ENCODE measurements at places on chromosomes 6 and 20.

- DNase-seq = no peak
Measured at GRCh38 chr6:106750946-106751345, 121.6 kb downstream of the QRSL1 start.

DNA sequence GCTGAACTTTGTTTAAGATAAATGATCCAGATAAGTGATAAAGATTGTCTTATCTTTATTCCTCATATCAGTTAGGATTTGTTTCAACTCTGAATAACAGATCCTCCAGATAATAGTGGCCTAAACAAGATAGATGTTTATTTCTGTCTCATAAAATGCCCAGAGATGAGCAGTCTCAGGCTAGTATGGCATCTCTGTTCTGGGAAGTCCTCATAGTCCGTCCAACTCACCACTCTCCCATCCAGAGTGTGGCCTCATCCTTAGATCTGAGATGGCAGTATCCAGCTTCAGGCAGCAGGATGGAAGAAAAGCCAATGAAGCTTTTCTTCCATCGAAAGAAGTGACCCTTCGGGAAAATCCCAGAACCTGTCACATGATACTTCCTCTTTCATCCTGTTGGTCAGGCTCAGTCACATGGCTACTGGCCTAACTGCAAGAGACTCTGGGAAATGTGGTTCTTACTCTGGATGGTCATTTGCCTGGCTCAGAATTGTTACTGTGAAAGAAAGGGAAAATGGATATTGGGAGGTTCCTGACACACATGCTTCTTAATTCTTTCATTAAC lies 29.4 kb upstream of the TAGAP start:
- no peak for DNase-seq

DNA sequence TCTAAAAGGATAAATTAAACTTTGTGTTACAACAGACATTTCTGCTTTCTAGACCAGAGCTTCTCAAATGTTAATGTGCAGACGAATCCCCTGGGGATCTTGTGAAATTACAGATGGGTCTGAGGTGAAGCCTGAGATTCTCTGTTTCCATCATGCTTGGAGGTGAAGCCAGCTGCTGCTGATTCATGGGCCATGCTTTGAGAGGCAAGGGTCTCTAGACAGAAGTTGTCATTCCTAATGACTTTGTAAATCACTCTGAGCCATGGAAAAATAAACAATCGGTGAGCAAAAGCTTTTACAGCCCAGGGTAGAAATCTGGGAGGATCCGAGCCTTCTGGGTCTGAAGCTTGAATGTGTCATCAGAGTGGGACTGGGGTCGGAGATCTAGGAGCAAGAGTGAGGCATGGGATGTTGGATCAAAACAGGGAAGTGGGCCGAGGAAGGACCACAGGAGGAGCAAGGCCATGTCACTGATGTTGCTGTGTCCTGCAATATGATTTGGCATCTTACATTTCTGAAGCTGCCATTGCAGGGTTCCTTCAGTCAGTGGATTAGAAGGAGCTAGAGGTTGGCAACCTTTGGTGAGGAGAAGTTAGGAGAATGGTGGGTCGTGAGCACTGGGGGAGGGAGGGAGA lies 77.3 kb downstream of the TRMT11 start:
- DNase-seq = no peak

- DNase-seq = no peak
Measured at GRCh38 chr6:167208819-167209576, 51.2 kb upstream of the GPR31 start.

- DNase-seq = no peak
Measured at GRCh38 chr20:4546786-4547185, 174.9 kb upstream of the PRND start.

GRCh38 chr6:158158123-158158522 lies 9.9 kb downstream of the SERAC1 start:
- no peak for DNase-seq

DNA sequence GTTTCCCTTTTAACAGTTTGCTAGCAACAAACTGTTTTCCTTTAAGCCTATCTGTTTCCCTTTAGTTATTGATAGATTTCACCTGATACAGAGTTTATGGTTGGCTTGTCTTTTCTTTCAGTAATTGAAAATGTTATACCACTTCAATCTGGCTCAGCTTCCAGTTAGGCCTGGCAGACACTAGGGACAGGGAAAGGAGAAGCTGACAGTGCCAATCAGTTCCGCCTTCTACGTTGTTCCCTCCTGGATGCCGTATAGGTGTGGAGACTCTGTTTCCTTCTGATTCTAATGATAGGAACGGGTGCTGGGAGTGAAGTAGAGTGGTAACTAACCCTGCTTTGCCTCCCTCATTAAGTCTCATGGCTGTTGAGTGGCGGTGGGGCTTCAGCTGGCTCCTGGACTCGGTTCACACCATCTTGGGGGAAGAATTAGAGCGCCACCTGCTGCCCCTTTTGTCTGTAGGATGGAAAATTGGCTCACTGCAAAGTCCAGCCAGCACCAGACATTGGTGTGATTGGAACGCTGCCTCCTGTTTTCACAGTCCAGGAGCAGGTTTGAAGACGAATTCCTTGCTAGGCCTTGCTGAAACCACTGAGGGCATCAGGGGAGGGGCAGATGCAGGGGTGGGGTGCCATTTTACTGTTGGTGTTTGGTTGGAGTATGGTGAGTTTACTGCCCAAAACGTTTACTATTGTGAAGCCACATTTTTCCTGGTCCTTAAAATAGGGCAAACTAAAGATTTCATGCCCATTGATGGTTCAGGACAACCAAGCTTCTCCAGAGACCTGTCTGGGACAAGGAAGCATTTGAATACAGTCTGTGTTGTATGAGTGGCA lies 1729.5 kb downstream of the GRIK2 start:
- no peak for DNase-seq

- no peak for DNase-seq
Measured at GRCh38 chr6:41638935-41639808, 904 bp downstream of the MDFI start.

DNA sequence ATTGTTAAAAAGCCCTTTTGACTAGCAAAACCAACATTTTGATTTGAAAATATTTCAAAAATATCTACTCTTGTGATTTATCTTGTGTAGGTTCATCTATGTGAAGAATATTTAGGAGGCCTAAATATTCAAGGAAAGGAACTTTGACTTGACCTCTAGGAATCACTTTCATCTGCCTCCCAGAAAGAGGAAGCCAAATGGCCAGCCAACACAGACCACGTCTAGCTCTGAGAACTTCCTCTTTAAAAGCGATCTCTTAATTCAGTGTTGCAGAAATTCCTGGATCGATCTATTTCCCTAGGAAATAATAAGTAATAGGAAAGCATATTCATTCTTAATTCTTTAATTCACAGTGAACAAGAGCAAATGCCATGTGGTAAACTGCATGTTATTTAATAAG lies 9.6 kb upstream of the MOXD1 start:
- no peak for DNase-seq

- DNase-seq = peak; percentile 80
Measured at GRCh38 chr6:26520850-26521599, 17.1 kb upstream of the HMGN4 start.

DNA sequence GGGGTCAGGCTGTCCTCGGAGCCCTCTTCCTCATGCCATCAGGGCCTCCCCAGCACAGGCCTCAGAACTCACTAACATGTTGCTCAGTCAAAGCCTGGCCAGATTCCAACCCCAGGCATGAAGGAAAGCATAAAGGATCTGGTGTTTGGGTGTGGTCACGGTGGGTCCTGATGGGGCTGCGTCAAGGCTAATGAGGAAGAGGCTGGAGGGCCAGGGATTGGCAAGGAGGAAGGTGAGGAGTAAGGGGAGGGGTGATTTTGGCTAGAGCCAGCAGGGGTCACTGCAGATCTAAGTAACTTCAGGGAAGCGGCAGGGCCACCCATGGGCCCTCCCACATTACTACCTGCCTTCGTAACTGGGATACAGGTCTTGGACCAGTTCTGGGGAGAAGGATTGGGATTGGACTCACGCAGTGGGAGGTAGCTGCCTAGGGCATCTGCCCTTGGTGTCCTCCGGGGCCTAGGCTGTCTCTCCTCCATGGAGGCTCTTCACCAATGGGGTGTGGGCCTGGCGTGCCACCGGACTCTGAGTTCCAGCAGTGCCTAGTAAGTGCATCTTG lies 36.2 kb upstream of the MRPS18A start:
- DNase-seq = peak; percentile 5

GRCh38 chr6:82893889-82894652 lies 171.6 kb downstream of the UBE3D start:
- no peak for DNase-seq

GRCh38 chr20:12882832-12883506 lies 125.8 kb upstream of the SPTLC3 start:
- DNase-seq = no peak

DNA sequence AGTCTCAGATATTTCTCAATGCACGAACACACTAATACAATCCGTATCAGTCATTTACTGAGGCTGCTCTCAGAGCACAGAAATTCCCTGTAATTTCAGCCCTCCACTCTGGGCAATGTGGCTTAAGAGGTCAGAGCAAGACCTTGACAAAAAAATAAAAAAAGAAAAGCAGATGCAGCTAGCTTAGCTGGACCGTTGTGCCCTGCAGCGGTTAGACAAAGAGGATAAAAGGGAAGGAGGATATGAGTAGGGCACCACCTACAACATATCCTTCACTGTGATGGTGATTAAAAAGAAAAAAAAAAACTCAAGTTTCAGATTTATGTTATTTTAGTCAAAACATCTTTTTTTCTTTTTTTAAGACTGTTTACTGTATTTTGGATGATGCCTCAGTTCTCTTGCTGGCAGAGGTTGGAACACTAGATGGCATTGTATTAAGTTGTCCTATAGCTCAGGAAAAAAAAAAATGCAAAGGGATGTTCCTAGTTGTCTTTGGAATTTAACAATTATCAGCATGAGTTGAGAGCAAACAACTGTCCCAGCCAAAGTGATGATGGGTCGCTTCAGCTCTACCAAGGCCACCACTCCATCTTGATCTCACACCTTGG lies 59.9 kb downstream of the ANKEF1 start:
- DNase-seq = no peak

GRCh38 chr6:114096561-114097172 lies 125.7 kb upstream of the HDAC2 start:
- no peak for DNase-seq

GRCh38 chr6:22411376-22412105 lies 114.7 kb upstream of the PRL start:
- no peak for DNase-seq

GRCh38 chr6:4975506-4975905 lies 28.3 kb downstream of the RPP40 start:
- no peak for DNase-seq

DNA sequence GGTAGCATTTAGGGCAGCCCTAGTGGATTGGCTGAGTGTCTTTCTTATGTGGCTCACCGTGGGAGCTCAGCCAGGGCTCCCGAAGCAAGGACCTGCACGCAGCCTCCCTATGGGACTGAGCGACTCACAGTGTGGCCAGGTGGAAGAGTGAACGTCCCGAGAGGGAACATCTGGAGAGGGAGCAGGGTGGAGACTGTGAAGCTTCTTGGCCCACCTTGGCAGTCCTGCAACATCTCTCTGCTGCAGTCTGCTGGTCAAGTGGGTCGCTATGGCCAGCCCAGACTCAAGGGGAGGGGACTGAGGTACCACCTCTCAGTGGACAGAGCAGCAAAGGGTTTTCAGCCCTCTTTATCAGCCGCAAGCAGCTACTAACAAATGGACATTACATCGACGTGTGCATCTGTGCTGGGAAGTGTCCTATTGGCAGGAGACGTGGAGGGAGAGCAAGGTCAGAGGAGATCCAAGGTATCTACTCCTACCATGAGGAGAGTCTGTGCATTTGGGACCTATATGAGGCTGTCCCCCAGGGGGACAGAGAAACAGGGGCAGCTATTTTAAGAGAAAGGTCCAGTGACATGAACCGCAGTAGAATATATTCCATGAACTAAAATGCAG lies 49.0 kb upstream of the NXT1 start:
- no peak for DNase-seq

DNA sequence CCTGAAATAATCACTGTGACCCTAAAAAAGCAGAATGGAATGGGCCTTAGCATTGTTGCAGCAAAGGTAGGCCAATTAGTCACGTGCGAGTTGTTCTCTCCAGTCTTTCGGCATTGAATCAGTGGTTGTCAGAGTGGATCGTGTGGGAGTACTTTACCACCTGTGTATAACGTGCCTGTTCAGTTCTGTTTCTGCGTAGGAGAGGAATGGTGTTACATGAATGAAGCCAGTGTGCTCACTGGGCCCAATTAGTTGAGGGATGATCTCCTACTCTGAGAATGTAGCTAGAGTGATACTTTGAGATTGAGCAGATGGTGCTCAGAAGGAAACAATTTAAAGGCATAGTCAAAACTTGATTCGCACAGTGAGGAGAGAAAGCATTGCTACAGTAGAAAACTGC lies 72.4 kb upstream of the KIF25 start:
- no peak for DNase-seq

GRCh38 chr20:19406381-19406780 lies 193.9 kb downstream of the SLC24A3 start:
- no peak for DNase-seq

DNA sequence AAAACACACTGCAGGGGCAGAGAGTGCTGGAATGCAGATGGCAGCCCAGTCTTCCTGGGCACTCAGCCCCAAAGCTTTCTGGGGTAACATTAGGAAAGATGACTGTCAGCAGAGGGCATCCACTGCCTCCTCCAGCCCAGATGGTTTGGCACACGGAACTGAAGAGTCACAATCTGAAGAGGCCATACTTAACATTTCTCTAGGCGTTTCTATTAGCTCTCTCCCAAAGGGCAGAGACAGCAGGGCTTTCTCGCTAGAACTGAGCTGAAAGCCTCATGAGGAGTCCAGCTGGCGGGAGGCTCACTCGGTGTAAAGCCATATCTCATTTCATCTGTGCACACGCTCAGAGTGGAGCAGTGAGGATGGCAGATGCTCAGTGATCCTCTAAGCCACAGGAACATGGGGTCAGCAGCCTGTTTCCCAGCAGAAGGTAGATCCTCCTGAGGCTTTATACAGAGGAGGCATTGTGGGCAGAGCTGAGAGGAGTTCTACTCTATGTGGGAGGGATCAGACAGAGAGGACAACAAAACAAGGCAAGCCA lies 28.1 kb downstream of the ALDH8A1 start:
- DNase-seq = no peak

GRCh38 chr6:47603227-47603626 lies 95.2 kb upstream of the ADGRF4 start:
- DNase-seq = no peak

- no peak for DNase-seq
Measured at GRCh38 chr6:95967594-95967993, 48.2 kb upstream of the FUT9 start.

- DNase-seq = no peak
Measured at GRCh38 chr6:38064431-38064830, 244.9 kb downstream of the ZFAND3 start.

DNA sequence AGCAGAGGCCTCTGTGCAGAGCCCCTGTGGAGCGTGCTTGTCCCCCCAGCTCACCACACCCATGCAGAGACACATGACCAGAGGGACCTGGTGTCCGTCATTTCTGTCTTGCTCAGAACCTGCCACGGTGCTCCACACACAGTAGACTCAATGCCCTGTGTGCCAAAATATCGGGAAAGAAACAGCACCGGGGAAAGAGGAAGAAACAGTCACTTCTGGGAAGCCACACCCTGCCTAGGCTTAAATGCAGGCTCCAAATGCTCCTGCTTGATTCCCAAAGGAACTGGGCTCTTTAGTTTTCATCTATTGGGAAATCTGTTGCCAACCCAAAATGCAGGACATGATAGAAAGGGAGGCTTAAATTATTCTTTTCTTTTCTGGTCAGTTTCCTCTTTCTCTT lies 503.9 kb downstream of the CD83 start:
- DNase-seq = no peak

GRCh38 chr6:126786262-126786661 lies 332.2 kb upstream of the RSPO3 start:
- DNase-seq = no peak
